D341Med (cell line): ENCODE measurements at places on chromosomes 2 and 18.

- DNase-seq: no peak
Measured at GRCh38 chr18:69948919-69949537, 1.4 kb upstream of the CD226 start.

DNA sequence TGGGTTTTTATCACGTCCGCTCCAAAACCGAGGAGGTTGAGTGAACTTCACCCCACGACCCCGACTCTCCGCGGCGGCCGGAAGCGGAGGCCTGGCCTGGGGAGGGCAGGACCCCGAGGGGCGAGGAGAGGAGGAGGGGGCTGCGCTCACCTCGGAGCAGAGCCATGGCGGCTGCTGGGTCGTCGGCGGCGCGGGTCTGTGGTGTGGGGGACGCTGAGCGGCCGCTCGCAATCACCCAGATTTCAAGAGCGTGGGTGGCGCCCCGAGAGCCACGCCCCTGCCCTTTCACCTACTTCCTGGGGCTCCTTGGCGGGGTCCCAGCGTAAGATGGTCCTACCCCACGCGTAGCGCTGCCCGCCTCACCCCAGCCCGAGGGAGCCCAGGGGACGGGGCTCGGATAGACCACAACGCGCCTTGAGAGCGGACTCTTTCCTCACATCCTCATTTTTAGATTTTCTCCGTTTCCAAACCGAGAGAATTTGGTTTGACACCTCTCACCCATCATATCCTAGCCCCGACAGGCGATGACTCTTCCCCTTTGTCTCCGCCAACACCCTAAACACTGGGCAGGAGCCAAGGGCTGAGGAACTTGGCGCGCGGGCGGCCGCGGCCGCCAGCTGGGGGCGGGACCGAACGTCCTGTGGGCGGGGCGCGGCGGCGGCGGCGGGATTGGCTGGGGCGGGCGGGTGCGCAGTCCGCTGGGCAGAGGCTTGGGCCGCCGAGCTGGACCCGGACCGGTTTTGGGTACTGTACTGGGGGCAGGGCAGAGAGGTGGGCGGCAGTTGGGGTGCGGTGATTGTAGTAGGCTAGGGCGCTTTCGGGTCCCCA, at the start of gene ACAA2:
TSS of gene ACAA2 (minus strand) at position 215 of the 828 bp plus-strand sequence. CDS start at position 166, 49 bp downstream.
- peak; percentile 96 for DNase-seq

DNA sequence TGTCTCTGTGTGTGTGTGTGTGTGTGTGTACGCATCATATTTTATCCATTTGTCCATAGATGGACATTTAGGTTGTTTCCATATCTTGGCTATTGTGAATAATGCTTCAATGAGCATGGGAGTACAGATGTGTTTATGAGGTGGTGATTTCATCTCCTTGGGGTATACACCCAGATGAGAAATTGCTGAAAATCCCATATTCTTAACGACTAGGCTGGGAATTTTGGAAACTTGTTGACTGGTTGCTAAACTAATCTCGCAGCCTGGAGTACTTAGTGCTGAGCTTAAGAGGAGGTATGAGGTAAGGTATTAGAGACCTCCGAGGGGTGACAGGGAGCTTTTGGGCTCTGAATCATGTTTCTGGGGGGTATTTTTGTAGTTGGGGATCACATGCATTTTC, 66.0 kb upstream of the SPRED2 start:
- no peak for DNase-seq

DNA sequence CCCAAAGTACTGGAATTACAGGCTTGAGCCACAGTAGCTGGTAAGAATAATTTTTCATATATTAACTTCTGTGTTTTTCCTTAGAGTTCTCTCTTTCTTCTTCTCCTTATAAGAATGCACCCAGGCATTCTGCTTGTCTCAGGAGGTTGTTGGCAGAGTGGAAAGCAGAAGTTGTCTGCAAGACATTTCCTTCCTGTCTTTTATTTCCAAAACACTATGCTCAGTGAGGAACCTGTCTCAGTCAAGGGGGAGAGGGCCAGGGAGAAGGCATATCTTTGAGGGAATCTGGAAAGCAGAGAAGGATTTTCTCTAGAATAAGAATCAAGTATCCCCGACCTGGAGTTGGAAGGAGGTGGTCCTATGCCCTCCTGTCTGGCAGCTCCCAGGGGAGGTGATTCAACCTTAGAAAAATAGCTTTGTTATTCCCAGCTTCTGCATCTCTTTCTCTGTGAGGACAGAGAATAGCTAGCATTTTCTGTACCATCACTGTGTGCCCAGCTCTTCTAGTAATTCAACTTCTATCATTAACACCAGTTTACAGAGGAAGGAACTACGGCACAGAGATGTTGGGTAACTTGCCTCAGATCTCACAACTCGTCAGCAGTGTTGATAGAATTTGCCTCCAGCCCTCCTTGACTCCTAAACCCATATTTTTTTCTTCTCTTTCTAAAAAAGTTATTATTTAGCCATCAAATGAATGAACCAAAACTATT, 3.8 kb upstream of the LPIN2 start:
- DNase-seq: no peak

- no peak for DNase-seq
Measured at GRCh38 chr2:201255408-201256033, 4.8 kb upstream of the CASP8 start.

GRCh38 chr2:6412533-6413091, 453.1 kb downstream of the CMPK2 start:
- no peak for DNase-seq

GRCh38 chr2:2827761-2828221, 496.7 kb upstream of the MYT1L start:
- DNase-seq: no peak

GRCh38 chr18:5582849-5583681, 39.3 kb upstream of the EPB41L3 start:
- DNase-seq: no peak

DNA sequence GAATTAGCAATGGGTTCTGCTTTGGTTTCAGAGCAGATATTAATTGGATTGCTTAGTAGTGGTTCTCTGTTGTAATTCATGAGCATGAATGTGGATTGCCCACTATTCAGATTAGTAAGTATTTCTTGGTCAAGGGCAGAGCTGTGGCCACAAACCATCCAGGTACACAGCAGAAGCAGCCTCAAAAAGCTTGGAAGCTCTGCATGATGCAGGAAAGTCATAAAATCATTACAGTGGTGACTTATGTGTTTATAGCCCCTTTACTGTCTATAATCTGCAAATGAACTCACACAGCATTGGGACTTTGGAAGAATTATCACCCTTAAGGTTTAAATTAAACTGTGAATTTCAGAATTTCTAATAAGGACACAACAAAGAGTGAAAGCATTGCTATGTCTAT, 1.9 kb upstream of the UGT1A1 start:
- DNase-seq: no peak

DNA sequence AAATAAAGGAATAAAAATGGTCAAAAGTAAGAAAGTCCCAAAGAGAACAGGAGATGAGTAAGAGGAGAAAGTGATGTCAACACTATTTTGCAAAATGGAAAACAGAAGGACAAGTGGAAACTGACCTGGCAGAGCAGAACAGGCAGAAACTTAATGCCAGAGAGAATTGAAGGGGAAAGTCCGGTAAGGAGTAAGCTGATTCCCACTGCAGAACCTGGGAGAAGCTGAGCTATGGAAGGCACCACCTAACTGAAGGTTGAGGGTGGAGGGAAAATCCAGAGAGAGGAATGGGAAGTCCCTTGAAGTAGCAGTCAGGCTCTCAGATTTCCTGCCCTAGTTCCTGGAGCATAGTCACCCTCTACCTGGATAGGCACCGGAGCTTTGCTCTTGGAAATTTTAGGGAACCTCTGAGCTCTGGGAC, 59.8 kb downstream of the MOGAT1 start:
- no peak for DNase-seq

GRCh38 chr2:239171643-239172042, 229.2 kb downstream of the HDAC4 start:
- DNase-seq: no peak

- DNase-seq: no peak
Measured at GRCh38 chr2:24336811-24337210, 23.5 kb downstream of the ITSN2 start.

- DNase-seq: no peak
Measured at GRCh38 chr18:21714474-21714873, 9.9 kb upstream of the ABHD3 start.

DNA sequence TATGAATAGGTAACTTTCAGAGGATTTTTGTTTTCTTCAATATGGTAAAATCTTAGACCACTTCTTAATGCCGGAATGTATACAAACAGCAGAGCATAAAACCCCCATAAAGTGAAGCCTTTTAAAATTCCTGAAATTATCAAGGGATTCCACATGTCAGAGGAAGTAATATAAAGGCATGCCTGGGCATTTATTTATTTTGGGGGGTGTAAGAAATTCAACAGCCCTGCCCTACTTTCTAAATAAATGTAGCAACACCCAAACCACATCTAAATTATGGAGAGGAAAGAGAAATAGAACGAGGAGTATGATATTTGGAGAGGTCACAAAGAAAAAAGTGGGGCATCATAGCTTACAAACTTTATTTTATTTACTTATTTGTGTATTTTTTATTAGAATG, 9.9 kb downstream of the CHST9 start:
- DNase-seq: no peak

GRCh38 chr2:96987301-96987909, 1.0 kb upstream of the FAM178B start:
- no peak for DNase-seq

DNA sequence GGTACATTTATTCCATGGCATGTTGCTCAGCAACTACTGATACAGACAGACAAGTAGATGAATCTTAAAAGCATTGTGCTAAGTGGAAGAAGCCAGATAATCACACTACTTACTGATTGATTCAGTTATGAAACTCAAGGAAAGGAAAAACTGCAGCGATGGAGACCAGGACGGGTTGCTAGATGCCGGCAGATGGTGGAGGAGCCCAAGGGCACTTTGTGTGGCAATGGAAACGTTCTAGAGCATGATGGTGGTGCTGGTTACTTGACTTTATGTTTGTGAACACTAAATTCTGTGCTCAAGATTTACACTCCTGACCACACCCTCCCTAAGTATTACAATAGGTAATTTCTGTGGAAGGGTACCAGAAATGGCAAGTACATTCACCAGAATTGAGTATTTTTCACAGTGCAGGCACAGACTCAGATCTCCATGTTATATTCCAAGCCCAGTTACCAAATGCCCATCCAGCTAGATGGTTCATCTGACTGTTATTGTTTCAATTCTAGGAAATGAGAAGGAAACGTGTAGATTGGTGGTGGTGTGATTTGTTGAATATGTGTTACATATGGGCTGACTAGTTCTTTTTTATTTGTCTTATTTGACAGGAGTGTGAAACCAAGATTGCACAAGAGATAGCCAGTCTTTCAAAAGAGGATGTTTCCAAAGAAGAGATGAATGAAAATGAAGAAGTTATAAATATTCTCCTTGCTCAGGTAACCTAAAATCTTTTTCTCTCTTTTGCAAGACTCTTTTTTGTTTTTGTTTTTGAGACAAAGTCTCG, 55.1 kb downstream of the RALBP1 start:
- DNase-seq: no peak

DNA sequence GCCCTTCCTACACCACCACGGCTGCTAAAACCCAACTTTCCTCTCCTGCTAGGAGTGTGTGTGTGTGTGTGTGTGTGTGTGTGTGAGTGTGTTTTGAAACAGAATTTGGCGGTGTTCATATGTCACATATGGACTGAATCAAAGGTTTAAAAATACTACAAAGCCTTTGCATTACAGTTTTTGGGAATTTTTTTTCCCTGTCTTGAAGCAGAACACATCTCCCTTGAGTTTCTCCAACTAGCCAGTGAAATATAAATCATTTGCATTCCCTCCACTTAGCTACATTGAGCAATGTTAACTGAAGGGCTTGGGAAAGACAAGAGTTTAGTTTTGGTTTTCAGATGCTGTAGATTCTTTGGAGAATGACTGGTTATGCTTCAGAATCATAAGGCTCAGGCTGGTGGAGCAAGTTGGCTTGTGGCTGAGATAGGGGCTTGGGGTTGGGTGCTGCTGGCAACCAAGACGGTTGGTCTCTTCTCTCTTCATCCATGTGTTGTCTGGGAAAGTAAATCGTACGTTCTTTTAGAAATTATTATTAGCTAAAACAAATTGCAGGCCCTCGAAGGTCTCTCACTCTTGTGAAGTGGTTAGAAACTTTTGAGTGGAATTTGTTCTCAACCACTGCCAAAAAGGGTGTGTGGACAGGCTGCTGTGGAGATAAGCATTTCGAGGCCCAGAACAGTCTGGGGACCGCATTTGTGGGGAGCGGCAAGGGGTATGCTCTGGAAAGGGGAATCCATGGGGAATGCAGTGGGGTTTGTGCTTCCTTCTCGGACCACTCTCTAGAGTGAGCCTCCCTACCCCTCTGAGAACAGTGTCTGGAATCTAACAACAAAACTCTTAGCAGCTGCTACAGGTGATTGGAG, 1.4 kb downstream of the NRP2 start:
- DNase-seq: no peak

DNA sequence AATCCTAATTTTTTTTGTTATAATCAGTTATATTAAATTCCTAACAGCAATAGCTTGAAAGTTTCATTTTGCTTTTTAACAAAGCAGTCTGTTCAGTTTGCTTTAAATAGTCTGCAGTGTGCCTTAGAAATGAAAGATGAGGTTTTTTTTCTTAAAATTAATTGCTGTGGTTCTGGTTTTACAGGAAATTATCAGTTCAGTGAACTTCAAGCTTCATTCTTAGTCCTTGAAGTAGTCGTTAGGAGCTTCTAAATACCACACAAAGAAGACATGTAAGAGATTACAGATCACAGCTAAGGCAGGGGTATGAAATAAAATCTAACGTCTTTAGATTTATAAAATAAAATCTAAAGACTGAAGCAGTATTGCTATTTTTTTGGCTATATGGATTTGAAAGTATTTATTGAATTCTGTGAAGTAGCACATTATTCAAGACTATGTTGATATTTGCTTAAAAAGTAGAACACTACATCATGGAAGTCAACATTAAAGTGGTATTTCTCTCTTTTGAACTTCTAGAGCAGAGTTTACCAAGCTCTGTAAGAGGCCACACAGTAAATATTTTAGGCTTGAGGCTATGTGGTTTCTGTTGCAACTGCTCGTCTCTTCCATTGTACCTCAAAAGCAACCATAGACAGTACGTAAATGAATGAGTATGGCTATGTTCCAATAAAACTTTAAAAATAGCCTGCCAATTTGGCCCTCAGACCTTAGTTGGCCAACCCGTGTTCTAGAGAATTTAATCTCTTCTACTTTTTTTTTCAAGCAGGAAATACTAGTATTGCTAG, 81.5 kb upstream of the STON1 start:
- no peak for DNase-seq

- no peak for DNase-seq
Measured at GRCh38 chr18:48391868-48392267, 17.3 kb downstream of the ZBTB7C start.

GRCh38 chr18:9468998-9469397, 6.3 kb upstream of the RALBP1 start:
- DNase-seq: no peak

GRCh38 chr2:42123426-42123825, 45.7 kb upstream of the EML4 start:
- DNase-seq: no peak
